Lung (tissue), 17 donors: ENCODE measurements at places on chromosomes 12 and 14. TPM values are rescaled to one million over a fixed set of nuclear protein-coding genes. Genes with fewer than 3 reads are reported as not detected.

- DNase-seq, result peak; percentile 94
These were observed 40.6 kb downstream of the IGF1 start for GRCh38 chr12:102439426-102440405.

DNA sequence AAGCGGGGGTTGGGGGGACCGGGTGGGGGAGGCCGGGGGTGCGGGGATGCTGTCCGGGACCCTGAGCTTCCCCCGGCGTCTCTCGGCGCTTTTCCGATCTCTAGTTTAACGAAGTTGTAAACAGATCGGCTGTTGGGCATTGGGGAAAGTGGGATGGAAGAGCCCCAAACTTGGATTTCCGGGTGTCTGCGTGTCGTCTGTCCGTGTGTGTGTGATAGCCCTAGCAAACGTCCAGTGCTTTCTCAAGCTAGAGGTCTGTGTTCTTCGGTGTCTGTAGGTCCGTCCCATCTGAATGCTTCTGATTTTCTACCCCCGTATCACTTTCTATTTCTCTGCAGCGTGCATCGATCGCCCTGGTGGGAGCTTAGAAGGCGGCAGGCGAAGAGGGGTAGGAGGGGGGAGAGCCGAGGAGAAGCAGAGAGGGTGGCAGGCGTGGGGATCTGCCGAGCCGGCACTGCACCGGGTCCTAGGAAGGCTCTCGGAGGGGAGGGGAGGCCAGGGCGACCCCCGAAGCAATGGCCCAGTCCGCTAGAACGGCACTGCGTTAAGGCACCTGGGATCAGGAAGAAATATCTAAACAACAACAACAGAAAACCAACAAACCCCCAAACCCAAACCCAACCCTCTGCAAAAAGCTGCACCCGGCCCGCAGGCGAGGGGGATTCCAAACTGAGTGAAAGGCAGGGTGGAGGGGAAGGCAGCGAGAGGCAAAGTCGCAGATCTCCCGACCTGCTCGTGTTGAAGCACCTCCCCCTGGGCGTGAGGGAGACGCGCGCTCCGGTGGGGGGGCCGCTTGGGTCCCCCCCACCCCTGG is 1.0 kb downstream of the KCNA1 start:
- no peak for DNase-seq

DNA sequence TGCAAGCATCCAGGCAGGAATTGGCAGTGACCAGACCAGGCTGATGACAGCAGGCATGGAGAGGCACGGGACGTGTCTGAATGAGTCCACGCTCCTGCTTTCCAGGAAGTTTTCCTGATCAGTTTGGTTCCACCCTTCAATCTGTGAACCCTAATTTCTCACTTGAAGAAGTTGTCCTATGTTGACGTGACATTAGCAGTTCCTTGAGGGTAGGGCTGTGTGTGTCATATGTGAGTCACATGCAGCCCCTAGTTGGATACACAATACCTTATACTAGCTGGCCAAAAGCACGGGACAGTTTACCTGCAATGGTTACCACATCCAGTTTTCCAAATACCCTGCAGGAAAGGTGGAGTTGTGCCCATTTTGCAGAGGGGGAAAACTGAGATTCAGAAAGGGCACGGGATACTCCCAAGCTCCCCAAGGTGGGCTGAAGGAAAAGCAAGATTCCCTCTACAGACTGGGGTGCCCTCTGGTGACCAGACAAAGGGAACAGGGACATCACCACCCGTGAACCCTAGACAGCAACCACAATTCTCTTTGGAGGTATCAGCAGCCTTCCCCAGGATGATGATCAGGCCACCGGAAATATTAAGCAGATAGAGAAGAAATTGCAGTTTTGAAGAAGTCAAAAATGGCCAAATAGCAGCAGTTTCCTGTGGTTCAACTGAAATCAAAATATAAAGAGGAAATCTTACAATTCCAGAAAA is 194.5 kb downstream of the PHETA1 start:
- no peak for DNase-seq

GRCh38 chr14:53692885-53693284 is 263.7 kb downstream of the BMP4 start:
- no peak for DNase-seq

DNA sequence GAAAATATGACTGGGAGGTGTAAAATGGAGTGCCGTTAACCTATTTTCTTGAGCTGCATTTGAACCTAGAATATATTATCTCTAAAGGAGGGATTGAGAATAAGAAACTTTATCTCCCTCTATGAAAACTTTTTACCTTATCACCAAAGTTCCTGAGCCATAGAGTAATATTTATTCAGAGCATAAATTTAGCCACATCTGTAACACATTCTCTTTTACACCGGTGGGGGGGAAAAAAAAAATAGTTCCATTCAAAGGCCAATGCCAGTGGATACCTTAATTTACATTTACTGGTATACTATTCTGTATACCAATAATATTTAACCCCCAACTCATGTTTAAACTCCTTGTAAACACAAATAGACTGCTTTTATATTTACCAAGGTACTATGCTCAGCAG is 21.7 kb downstream of the CERS5 start:
- DNase-seq, result no peak

The INSM2 gene
- 0.02 TPM for polyA plus RNA-seq

The TAS2R46 gene
- polyA plus RNA-seq, result not detected
